Activated T-cell treated with anti-CD3 and anti-CD28 coated beads, Interleukin-2, amount 50 U/mL, for 72 hours (primary cell): ENCODE measurements at places on chromosomes 7 and 10. TPM values are rescaled to one million over a fixed set of nuclear protein-coding genes. Genes with fewer than 3 reads are reported as not detected.

DNA sequence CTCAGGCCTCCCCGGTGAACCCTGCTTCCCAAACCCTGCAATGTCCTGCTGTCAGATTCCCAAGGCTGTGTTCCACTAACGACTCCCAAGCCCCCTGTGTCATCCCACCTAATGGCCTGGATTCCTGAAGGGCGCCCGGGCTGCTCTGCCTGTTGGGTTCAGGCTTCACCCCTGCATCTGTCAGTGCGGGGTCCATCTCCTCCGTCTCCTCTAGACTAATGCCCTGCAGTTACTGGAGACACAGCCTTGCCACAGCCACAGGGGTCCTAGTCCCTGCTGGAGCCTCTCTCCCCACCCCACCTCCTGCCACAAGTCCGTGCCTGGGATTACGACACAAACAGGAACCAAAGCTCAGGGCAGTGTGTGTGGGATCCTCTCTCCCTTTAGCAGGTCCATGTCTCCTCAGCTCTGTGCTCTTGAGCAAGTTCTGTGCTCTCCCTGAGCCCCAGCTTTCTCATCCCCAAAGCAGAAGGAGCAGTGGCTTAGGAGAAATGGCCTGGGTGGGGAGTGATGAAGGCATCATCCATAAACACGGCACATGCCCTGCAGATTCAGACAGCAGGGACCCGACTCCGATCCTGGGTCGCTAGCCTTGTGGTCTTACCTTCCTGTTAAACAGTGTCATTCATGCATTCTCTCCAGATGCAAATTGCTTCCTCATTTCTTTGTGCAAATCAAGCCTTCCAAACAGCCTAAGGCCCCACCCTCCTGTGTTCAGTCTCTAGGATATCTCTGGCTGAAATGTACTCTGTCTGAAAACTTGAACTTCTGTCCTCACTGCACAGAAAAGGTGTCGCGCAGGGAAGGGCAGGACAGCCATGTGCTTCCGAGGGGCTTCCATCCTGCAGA lies 8.2 kb upstream of the RBP3 start:
- H3K27me3 ChIP-seq = peaks cover 23% of the 10 kb centered on the region
- no peaks in the 10 kb centered on the region for H3K4me1 ChIP-seq
- H3K36me3 ChIP-seq = no peaks in the 10 kb centered on the region
- no peak overlapping the region for H3K27ac ChIP-seq

Gene AKR1B15
- not detected for total RNA-seq

Gene GRID1
- not detected for total RNA-seq

DNA sequence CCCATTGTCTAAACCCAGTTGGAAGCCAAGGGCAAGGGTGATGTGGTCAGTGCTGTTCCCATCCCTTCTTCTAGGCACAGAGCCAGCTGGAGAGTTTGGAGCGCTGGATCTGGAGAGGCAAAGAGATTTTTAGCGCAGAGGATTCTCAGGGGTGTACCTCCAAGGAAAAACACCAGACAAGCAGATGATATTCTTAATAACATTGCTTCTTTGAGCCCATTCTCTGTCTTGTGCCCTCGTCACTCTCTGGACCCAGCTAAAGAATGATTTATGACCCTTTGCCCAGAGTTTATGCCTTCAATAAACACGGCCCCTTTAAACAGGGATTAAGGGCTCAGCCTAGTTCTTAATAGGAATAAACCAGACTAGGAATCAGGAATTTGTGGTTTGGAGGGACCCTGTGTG lies 4.7 kb upstream of the HIP1 start:
- H3K27me3 ChIP-seq = peaks cover 24% of the 10 kb centered on the region
- no peak overlapping the region for H3K4me3 ChIP-seq
- no peak overlapping the region for H3K27ac ChIP-seq
- H3K4me1 ChIP-seq = peaks cover 17% of the 10 kb centered on the region
- DNase-seq = no peak

DNA sequence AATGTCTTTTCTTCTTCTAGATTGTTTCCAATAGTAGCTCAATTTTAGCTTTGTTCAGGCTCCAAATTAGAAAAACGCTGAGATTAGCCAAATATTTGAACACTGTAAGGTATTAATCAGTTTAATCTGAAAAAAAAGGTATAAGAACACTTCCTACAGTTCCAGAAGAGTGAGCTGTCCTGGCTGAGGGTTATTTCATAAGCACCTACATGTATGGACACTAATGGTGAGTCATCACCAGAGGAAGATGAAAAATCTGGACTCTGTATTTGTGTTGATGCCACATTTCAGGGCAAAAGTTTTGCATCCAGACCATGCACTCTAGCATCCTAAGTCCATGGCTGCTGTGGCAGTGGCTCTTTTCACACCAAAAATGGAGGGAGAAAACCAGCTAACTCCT lies 189.5 kb downstream of the ANKRD30A start:
- H3K27ac ChIP-seq = no peak overlapping the region
- no peaks in the 10 kb centered on the region for H3K36me3 ChIP-seq
- no peak overlapping the region for H3K4me3 ChIP-seq

- H3K36me3 ChIP-seq = no peaks in the 10 kb centered on the region
- no peak for DNase-seq
- no peaks in the 10 kb centered on the region for H3K27me3 ChIP-seq
- H3K4me3 ChIP-seq = no peak overlapping the region
These were observed 251.1 kb downstream of the INHBA start for GRCh38 chr7:41451826-41452225.

Gene PRRT4
- 0.70 TPM for total RNA-seq

Gene RARRES2
- not detected for total RNA-seq

- H3K4me1 ChIP-seq = peaks cover 28% of the 10 kb centered on the region
- no peaks in the 10 kb centered on the region for H3K27me3 ChIP-seq
- no peak overlapping the region for H3K27ac ChIP-seq
- peaks cover 1% of the 10 kb centered on the region for H3K36me3 ChIP-seq
These were observed 41.9 kb downstream of the CAMK1D start for GRCh38 chr10:12391206-12391605.

DNA sequence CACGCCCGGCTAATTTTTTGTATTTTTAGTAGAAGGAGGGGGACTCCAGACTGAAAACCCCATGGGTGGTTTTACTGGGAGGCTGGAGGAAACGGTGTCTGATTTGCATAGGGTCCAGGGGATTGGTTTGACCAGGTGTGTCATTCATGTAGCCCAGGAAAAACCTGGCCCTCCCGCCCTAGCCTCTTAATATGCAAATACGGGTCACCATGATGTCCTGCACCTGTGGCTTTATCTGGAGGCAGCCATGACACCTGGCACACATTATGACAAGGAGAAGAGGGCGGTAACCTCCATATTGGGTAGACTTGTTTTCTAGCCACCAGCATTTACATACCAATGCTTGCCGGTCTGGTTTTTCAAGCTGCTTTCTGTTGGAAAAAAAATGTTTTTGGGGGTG lies 68.0 kb downstream of the TRIL start:
- H3K27ac ChIP-seq = no peak overlapping the region
- H3K36me3 ChIP-seq = no peaks in the 10 kb centered on the region
- no peaks in the 10 kb centered on the region for H3K4me1 ChIP-seq
- no peak for DNase-seq
- H3K27me3 ChIP-seq = peaks cover 18% of the 10 kb centered on the region
